ENCODE measurements at places on chromosomes 1 and 21.

DNA sequence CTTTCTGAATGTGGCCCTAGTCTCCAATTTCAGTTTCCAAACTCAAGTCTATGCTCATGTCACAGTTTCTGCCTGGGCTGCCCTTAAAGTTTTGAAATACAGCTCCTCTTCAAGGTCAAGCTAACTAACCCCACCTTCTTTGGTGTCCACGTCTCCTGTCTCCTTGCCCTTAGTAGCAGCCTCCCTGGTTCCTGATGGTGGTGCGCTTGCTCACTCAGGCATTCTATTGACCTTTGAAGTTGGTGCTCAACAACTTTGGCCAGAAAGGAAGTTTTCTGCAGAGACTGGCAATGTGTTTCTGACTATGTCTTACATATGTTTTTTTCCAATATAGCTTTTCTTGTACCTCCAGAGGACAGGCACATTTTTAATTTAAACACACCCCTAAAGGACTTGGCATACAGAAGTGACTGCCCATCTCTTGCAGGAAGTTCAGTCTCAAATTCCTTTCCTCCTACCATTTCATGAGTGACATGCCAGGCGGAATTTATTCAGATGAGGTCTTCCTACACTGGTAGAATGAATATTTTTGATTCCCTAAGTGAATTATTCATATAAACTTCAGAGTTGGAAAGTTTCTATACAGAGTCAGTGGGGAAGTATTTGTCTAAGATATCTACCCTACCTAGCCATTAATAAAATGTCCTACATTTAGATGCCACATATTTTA, 364.3 kb upstream of the USP24 start:
- DNase-seq, result no peak

DNA sequence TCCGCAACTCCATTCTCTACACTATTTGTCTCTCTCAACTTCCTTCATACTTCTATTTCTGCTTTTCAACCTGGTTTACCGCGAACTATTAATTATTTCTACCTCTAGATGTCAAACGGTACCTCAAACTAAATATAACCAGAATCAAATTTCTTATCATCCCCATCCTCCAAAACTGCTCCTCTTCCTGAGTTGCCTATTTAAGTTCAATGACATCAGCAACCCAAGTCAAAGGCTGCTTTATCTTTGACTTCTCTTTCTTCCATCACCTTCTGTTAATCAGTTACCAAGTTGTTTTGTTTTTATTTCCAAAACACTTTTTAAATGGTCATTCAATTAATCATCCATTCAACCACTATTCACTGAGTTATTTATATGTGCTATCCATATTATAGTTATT, 171.9 kb downstream of the COL24A1 start:
- DNase-seq, result no peak

GRCh38 chr1:96372881-96373280, 348.7 kb upstream of the PTBP2 start:
- no peak for DNase-seq

DNA sequence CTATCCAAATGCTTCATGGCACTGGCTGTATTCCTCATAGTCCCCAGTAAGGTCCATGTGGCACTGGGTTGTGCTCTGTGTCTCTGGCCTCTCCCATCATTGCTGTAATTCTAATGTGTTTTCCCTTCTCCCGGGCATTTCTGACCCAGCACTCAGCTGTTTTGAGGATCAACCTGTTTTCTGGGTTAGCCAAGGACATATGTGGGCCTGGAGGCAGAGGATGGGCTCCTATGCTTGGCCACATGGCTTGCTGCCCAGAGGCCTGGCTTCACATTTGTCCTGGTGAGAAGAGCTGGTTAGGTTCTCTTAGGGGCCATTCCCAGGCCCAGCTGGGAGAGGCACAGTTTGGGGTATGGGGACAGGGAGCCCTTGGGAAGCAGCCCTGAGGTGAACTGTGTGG, 103.1 kb downstream of the FAM78B start:
- DNase-seq, result no peak

- no peak for DNase-seq
Measured at GRCh38 chr1:86841116-86841515, 72.8 kb downstream of the SELENOF start.

DNA sequence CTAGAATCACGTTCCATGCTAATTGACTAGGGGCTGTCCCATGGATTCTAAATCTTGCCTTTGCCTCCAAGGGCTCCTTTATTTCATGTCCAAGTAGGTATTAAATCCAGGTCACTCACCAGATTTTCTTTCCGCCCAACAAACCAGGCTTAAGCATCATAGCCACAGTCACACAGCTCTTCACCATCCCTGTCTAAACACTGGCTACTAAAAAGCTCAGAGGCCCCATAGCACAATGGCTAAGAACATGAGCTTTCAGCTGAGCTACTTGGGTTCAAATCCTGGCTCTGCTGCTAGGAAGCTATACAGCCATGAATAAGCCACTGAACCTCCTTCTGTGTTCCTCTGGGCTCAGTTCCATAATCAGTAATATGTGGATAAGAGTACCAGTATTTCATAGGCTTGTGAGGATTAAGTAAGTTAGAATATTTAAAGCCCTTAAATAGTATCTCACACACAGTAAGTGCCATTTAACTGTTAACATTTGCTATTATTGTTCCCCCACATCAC, 277.2 kb upstream of the GJB5 start:
- no peak for DNase-seq

DNA sequence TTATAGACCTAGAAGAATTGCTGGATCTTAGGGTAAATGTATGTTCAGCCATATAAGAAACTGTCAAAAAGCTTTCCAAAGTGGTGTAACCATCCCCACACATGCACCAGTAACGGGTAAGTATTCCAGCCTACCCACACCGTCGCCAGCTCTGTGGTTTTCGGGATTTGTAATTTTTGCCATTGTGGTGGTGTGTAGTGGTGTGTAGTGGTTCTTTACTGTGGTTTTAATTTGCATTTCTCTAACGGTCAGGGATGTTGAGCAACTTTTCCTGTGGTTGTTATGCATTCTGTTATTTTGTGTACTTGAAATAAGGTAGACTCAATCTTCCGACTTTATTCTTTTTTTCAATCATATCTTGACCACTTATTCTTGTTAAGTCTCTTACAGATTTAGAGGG, 342.4 kb upstream of the AJAP1 start:
- no peak for DNase-seq

- DNase-seq, result no peak
Measured at GRCh38 chr1:239386453-239387303, at the start of gene CHRM3. TSS of gene CHRM3 (plus strand) at chr1:239386568. CDS start at chr1:239907452, 520,884 bp downstream.

GRCh38 chr1:88327391-88328267, 356.4 kb upstream of the PKN2 start:
- no peak for DNase-seq

DNA sequence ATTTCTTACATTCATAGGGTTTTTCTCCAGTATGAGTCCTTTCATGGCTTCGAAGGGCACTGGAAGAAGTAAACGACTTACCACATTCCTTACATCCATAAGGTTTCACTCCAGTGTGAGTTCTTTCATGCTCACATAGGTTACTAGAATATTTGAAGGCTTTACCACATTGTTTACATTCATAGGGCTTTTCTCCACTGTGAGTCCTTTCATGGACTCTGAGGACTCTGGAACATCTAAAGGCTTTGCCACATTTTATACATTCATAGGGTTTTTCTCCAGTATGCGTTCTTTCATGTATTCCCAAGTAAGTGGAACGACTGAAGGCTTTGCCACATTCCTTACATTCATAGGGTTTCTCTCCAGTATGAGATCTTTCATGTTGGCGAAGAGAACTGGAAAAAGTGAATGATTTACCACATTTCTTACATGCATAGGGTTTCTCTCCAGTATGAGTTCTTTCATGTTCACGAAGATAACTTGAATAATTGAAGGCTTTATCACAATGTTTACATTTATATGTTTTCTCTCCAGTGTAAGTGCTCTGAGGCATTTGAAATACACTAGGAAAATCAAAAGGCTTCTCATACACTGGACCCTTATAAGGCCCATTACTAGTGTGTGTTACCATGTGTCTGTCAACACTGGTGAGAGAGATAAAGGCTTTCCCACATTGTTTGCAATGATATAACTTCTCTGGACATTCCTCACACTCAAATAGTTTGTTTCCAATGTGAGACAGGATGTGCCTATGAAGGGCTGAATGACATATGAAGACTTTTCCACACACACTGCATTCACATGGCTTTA, 29.9 kb upstream of the ZNF695 start:
- DNase-seq, result no peak

GRCh38 chr1:119587341-119587740, 60.7 kb downstream of the ZNF697 start:
- no peak for DNase-seq

DNA sequence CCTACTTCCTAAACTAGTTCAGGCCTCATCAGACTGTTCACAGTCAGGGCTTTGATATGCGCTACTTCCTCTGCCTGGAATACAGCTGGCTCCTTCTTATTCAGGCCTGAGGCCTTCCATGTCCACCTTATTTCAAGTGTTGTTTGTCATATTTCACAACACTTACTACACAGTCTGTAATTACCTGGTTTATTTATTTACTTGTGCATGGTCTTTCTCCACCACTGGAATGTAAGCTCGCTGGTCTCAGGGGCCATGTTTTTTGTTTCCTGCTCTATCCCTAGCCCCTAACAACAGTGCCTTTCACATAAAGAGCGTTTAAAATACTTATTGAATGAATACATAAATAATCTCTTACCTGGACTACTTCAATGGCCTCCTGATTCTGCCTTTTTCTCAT, 4.6 kb upstream of the SRSF4 start:
- DNase-seq, result no peak

DNA sequence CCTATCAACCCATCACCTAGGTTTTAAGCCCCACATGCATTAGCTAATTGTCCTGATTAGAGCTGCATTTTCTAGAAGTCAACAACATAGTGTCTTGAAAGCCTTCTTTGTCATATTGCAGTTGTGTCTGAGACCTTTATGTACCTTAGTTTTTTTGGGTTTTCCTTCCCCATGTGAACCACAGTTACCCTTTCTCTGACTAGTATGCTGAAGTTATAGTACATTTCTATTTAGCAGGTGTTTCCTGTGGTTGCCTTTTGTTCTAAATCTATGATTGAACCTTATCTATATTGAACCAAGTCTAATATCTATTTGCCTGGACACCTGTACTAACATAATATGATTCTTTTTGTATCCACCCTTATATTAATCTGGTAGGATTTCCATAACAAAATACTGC, 135.6 kb downstream of the ST6GALNAC3 start:
- no peak for DNase-seq

GRCh38 chr1:17999884-18000283, 107.7 kb upstream of the IGSF21 start:
- DNase-seq, result no peak

DNA sequence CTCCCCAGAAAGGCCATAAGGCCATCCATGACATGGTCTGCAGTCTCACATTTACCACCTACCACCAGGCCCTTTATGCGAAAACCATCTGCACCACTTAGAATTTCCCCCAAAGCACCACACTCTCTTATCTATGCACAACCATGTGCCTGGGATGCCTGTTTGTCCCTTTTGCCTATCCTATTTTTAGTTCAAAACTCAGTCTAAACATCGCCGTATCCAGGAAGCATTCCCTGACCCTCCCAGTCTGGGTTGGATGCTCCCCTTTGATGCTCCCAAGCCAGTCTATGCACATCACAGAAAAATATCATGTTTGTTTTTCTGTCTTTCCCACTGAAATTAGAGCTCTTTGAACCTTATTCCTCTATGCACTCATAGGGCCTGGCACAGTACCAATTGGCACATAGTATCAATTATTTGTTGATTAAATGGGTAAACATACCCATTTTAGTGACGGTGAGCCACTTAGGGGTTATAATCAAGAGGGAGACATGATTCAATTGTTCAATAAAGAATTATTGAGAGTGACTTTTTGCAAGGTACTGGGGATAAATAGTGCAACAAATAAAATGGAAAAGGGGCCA, 6.7 kb downstream of the MPL start:
- DNase-seq, result no peak

GRCh38 chr1:4046836-4047461, 146.9 kb upstream of the C1orf174 start:
- no peak for DNase-seq

DNA sequence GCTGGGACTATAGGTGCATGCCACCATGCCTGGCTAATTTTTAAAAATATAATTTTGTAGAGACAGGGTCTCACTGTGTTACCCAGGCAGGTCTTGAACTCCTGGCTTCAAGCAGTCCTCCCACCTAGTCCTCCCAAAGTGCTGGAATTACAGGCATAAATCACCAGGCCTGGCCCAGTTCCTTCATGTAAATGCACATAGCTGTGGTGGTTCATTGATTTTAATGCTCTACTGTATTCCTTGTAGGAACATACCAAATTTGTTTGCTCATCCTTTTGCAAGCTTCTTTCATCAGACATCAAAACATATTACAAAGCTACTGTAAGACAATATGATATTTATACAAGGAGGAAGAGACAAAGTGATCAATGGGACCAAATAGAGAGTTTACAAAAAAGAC, 237.5 kb upstream of the ESRRG start:
- no peak for DNase-seq

DNA sequence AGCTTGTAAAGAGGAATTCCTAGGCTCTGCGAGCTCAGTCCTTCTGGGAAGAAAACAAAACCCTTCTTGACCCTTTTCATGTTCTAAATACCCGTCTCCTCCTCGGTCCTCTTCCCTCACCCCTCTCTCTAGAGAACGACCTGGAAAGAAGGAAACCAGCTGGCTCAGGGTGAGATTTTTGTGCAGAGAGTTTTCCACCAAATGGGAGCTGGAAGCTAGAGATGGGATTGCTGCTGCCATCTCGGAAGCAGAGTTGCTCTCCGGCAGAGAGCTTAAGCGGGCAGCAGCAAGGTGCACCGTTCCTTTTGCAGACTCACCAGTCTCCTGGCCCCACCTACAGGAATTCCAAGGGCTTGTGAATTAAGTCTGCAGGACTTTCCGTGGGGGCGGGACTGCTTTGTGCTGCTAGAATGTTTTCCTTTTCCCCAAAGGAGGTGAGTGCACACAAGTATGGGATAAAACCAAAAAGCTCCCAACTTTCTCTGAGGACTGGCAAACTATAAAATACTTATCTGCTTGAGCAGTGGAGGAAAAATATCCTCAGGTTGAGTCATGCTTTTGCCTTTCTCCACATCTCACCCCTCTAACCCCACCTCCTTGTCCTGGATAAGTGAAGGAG, 29.1 kb upstream of the KIAA0040 start:
- no peak for DNase-seq
